Myometrial cell (primary cell): ENCODE measurements at places on chromosomes 13 and 19. TPM values are rescaled to one million over a fixed set of nuclear protein-coding genes. Genes with fewer than 3 reads are reported as not detected.

Gene NFILZ
- total RNA-seq, result not detected in 2 replicates

Gene FXYD7
- not detected in 2 replicates for total RNA-seq

Gene DLL3
- total RNA-seq, result 0.35 and 1.7 TPM in 2 replicates

Gene ERICH4
- not detected in 2 replicates for total RNA-seq

Gene IGSF23
- total RNA-seq, result 3.7 TPM in 1 of 2 replicates, not detected in the other
